Stimulated activated CD8-positive, alpha-beta memory T cell treated with anti-CD3 and anti-CD28 coated beads, Interleukin-4, amount 100 ng/mL, for 1 hour (primary cell): ENCODE measurements at places on chromosomes 5 and 9.

- DNase-seq: no peak
Observed at GRCh38 chr5:173789031-173789920, 98.9 kb upstream of the CPEB4 start.

GRCh38 chr9:91382298-91382697, 20.6 kb upstream of the AUH start:
- no peak for DNase-seq

- no peak for DNase-seq
Observed at GRCh38 chr5:107653685-107654084, 17.1 kb downstream of the EFNA5 start.

GRCh38 chr9:83312537-83312936, 225.7 kb downstream of the FRMD3 start:
- no peak for DNase-seq

DNA sequence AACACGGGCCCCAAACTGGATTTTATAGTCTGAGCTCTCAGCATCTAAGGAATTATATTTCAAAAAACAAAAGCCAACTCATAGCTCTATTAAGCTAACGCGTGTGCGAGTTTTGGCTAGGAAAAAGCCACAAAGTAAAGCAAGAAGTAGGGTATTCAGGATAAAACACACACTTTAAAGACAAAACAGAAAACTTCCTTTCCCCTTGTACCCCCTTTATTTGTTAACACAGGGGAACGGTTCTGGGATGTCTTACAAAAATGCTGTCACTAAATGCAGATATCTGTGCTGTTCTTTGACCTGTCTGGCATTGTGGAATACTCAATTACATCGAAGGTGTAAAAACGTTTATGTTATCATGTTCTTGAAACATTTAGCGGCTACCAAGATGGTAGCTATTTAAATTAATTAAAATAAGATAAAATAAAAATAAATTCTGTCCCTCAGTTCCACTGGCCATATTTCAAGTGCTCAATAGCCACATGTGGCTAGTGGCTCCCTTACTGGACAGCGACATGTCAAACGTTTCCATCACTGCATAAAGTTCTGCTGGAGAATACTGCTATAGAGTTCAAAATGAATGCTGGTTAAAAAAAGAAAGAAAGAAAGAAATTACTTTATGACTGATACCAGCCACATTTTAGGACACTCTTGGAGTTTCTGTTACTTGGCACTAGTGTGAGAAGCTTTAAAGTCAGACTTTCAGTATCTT, 7.2 kb upstream of the MEF2C start:
- no peak for DNase-seq

DNA sequence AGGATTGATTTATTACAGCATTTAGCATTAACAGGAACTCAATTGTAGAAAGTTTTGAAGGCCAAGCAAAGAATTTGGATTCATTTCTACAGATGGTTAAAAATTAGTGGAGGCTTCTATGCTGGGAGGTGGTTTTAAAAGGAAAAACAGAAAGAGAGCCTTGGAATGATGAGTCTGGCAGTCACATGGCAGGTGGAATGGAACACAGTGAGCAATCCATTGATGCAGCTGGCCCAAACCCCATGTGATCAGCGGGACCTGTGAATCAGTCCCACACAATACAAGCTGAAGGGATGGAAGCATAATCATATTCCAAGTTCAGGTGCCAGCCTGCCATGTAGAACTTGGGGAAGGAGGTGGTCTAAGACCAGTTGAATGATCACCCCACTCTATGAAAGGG, 147.9 kb downstream of the PIP5K1B start:
- no peak for DNase-seq

DNA sequence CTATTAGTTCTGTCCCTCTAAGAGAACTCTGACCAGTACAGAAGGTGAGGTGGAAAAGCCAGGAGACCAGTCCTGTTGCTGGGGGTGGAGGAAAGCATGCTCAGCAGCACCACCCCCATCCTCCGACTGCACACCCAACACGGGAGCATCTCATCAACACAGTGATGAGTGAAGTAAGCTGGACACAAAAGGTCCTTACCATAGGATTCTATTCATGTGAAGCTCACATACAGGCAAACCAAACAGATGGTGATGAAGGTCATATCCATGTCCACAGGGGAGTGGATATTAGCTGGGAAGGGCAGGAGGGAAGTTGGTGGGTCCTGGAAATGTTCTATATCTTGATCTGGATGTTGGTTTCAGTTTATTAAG, 14.8 kb upstream of the MARCHF6 start:
- DNase-seq: no peak

DNA sequence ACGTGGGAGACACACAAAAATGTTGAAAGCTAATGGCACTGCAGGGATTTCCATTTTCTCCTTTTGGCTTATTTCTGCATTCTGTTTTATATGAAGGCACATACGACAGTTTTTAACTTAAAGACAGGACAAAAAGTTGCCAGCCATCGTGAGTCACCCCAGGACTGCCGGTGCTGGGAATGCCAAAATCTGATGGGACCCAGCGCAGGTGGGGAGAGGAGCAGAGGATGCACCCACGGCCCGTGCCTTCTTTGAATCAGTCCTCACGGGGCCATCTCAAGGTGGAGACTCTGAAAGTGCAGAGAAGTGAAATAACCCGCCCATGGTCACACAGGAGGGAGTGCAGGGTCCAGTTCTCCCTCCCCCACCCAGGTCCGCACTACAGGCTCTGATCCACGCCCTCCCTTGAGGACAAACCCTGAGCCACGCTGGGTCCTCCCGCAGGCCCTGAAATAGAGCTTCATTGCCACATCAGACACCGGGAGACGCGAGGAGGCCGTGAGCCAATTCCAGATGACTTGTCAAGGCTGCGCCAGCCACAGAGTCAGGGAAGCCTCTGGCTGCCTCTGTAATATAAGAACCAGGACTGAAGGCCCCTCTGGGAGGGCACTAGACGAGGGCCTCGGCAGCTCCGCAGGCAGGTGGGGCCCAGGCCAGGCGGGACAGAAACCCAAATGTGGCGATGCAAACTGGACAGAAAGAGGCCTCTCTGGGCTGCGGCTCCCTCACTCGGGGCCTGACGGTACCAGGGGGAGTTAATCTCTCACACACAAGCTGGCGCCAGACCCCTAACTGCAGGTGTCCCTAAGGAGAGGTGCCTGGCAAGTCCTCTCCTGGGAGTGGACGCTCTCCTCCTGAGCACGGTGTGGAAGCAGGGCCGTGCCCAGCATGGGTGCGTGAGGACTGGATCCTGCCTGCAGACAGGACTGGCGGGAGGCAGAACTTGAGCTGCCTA, 22.9 kb downstream of the ADAMTS2 start:
- no peak for DNase-seq

DNA sequence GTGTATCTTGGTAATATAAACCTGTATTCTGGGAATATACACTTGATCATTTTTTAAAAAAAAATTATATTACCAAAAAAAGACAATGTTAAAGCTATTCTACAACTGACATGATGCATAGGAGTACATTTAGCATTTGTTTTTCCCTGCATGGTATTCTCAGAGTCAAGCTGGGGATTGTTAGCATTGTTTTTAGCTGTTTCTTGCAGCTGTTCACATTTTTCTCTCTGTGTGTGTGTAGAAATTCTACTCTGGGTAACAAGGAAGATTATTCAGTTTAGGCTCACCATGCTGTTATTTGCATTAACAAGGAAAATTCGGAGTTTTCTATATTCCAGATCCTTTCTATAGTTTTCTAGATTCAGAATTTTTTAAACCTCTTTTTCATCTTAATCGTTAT, 62.2 kb downstream of the ADAMTS16 start:
- no peak for DNase-seq

- no peak for DNase-seq
Observed at GRCh38 chr5:71925608-71926091, 181.6 kb upstream of the MAP1B start.

- no peak for DNase-seq
Observed at GRCh38 chr9:109789971-109790370, 10.0 kb downstream of the PALM2AKAP2 start.

GRCh38 chr9:130332384-130332926, 66.9 kb downstream of the HMCN2 start:
- no peak for DNase-seq
